ENCODE measurements at places on chromosomes 4 and X.

GRCh38 chrX:72088761-72089160, 43.0 kb downstream of the RTL5 start:
- DNase-seq: no peak

- DNase-seq: peak; percentile 24
Observed at GRCh38 chrX:56764153-56764974, 35.3 kb downstream of the NBDY start.

- DNase-seq: peak; percentile 29
Observed at GRCh38 chrX:15854080-15854655, 445 bp downstream of the AP1S2 start.

DNA sequence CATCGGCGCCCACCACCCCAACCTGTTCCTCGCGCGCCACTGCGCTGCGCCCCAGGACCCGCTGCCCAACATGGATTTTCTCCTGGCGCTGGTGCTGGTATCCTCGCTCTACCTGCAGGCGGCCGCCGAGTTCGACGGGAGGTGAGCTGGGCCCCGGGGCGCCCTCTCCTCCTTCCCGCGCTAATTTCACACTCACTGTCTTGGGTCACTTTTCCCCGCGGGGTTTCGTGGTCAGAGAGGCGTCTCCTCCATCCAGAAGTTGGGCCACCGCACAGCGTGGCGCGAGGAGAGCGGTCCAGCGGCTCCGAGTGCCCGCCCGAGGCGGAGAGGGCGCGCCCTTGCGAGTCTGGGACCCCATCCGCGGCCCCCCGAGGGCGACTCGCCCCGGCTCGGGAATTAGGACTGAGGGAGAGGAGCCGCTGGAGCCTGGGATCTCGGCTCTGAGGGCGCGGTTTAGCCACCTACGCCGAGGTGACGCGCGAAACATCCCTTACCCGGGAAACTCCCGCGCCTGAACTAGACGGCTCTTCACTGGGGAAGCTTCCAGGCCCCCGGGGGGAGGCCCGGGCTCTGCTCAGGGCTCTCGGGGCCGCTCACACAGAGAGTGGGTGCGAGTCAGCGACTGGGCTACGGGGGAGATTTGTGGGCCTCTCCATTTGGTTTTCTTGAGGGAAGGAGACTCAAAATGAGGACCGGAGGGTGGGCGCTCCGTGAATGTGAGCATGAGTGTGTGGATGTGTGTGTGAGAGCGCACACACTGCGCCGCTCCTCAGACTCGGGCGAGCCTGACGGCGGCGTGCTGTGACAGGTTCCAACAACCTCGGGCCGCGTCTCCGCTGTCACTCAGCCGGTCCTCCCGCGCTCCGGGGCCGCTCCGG, 551 bp downstream of the NPNT start:
- peak; percentile 34 for DNase-seq

DNA sequence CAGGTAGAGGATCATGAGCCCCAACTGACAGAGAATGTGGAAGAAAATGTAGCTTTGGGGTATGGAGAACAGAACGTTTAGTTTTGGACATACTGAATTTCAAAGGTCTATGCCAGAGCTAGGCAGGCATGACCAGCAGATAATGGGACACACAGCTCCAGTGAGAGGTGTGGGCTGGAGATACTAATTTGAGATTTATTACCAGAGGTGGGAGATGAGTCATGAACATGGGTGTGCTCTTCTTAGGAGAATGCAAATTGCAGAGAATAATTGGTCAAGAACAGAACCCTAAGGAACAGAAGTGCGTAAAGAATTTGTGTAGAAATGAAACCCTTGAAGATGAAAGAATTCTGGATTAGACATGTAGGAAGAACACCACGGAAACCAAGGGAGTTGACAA, 125.2 kb downstream of the PACRGL start:
- DNase-seq: no peak

- DNase-seq: peak; percentile 71
Observed at GRCh38 chr4:67327245-67328017, 217.9 kb downstream of the CENPC start.

DNA sequence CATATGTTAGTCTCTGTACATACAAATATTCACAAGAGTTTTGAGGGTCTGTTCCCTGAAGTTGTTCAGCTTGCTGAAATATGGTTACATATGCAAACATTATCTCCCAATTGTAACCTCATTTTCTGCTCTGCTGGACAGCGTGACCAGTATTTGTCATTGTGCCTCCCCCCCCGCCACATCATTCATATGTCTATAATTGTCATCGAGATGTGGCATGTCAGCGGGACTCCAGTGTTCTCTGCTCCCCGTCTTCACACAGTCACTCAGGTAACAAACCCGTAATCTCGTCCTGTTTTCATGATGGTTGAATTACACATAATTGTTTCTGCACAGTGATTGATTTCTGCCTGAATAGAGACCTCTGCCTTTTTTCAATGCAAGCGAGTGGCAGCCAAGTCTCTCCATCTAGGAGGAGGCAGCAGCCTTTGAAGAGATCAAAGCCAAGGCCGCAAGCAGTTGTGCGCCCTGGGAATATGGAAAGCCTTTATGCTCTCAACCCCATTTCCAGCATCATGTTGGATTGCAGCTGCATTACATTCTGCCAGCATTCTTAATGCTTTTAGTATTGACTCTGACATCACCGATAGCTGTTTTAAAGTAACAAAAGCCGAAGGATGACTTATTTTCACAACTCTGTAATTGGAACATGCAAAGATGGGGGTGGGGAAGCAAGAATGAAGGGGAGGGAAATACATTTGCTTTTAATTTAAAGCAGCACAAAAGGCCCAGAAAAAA, 27.4 kb downstream of the LEF1 start:
- no peak for DNase-seq

- DNase-seq: no peak
Observed at GRCh38 chrX:91414713-91415112, 19.9 kb upstream of the PABPC5 start.

GRCh38 chr4:114870987-114871386, 242.4 kb downstream of the NDST4 start:
- no peak for DNase-seq

DNA sequence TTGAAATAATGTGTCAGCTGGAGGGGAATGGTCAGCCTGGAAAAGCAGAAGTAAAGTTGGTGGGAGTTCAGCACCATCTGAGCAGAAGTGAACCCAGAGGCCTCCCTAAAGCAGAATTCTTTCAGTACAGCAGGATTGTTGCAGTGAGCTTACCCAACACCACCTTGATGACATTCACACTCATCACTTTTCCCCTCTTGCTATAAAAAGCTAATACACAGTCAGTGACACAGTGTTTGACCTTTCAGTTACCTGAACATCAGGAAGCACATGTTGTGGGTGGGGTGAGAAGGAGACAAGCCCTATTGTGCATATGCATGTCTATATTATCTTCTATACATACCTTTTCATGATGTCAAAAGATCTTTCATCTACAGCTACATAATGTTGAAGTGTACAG, 624.7 kb upstream of the ZFP42 start:
- no peak for DNase-seq

DNA sequence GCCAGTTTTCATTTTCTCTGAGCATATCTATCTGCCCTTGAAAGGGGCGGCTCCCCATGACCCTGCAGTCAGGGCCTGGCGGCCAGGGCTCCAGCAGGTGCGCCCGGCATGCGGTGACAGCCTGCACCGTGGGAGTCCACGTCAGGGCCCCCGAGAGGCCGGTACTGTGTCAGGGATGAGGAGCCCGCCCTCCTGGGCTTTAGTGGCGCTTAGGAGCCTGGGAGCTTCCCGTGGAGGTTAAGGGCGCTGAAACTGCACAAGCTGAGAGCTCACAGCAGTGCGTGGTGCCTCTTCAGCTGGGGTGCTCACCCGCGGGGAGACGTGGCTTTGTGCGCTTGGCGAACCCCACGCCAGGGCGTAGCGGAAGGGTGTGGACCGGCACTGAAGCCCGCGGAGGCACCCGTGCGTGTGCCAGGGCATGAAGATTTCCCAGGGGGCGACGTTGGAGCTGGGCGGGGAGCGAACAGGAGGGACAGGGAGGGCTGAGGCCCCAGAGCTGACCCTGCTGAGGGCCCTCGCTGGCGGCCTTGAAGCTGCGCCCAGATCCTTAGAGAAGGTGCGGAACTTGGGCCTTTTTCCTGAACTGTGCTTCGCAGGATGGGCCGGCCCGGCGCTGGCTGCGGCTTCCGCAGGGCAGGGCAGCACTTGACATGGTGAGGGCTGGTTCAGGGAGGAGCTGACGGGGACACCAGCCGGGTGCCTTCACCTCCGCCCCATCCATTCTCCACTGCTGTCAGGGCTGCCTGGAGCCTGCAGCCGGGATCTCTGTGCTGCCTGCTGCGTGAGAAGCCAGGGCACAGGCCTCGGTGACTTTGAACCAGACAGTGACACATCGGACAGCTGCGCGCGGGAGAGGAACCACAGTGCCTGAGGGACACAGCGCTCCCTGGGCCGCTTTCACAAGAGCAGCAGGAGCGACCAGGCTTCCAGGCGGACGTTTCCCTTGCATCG, 32.9 kb downstream of the HTT-AS start:
- DNase-seq: no peak

- peak; percentile 35 for DNase-seq
Observed at GRCh38 chr4:59553063-59553720, 1646.9 kb upstream of the ADGRL3 start.

DNA sequence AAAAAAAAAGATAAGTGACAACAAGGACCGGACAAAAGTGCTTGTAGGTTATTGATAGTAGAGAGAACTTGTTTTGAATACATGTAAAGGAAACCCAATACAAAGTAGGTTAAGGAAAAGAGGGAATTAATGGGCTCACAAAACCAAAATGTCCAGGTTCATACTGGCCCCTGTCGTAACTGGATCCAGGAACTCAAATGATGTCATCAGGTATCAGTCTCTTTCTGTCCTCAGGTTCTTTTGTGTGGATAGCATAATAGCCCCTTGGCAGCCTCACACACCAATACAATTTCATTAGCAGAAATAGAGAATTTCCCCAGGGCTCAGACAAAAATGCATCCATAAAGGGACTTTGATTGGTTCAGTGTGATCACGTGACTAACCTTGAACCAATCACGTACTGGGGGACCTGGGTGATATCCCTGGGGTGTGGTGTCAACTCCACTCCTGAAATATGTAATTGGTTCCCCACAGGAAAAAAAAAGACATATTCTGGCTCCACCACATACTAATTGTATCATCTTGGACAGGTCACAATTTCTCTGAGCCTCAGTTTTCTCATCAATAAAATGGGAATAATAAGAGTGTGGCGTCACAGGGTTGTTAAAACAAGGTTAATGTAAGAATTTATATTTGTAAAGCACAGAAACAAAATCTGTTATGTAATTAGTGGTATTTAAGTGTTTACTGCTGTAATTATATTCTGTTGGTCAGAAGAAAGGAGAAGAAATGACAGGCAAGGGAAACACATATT, 174.8 kb downstream of the PDGFRA start:
- DNase-seq: no peak

DNA sequence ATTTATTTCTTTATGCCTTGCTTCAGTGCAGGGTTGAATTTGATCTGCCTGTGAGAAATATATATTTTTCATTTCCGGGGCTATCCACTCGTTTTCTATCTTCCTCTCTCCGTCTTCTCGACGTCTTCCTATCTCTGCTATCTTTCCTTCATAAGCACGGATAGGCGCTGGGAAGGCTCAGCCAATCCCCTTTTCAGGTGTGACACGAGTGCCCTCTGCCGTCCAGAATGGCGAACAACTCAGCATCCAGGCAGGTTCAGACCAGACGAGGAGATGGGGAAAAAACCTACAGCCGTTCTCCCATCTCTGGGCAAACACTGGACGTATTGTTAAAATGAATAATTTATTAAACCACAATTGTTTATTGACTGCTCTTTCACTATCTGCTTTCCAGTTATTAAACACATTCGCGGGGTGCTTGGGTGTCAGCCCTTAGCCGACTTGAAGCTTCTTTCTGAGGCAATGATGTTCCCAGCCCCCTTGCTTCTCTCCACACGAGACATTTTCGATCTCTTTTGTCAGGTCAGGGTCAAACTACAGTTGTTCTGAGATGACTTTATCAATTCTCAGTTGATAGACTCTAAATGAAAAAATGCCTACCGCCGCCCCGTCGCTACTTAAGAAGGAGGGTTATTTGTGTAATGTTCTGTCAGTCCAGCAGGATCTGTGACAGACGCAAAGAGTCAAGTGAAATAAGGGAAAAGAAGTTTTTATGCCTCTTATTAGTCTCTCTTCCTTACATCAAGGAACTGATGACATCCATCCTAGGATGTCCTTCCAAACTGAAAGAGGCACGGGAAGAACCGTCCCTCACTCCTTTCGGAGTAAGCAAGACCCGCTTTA, 96.3 kb upstream of the NOCT start:
- DNase-seq: peak; percentile 77

DNA sequence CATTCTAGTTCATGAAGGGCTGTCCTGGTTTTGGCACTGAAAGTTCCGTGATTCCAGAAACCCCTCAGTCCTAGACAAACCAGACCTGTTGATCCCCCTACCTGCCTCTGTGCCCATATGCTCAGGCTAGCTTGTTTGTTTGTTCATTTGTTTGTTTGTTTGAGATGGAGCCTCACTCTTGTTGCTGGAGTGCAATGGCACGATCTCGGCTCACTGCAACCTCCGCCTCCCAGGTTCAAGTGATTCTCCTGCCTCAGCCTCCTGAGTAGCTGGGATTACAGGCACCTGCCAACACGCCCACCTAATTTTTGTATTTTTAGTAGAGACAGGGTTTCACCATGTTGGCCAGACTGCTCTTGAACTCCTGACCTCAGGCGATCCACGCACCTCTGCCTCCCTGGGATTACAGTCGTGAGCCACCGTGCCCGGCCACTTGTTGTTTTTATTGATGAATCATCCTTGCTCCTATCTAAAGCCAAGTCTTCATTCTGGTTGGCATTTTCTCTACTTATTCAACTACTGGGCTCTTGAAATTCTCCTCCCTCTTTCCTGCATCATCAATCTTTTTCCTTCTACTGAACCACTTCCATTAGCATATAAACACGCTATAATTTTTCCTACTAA, 86.3 kb upstream of the BMP2K start:
- DNase-seq: no peak

DNA sequence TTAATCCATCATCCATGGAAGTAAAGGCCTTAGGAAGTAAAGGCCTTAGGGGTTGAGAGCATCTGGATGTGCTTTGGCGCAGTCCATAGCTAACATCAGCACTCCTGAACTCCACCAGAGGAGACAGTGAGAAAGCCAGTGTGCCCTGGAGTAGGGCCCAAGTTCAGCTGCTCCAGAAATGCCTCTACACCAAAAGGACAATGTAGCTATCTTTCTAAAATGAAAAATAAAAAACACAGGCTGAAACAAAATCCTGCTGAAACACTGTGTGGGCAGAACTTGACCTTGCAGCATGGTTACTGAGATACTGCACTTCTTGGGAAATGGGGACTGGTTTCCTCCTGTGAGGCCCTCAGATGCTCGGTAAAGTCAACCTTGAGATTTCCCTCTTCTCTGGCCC, 29.3 kb downstream of the SH3RF1 start:
- no peak for DNase-seq

DNA sequence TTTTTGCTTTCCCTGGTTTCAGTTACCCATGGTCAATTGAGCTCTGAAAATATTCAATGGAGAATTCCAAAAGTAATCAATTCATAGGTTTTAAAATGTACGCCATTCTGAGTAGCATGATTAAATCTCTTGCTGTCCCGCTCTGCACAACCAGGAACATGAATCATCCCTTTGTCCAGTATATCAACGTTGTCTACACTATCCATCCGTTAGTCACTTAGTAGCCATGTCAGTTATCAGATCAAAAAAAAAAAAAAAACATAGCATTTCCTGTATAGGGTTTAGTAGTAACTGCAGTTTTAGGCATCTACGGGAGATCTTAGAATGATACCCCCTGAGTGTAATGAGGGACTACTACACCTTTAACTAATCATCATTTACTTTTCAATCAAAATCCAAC, 15.1 kb downstream of the LAMP2 start:
- no peak for DNase-seq

Data from LoVo (cell line).